NCI-H1092 treated with DMSO at 0.1 percent for 48 hours (cell line): ENCODE measurements at places on chromosomes 6 and 20.

- DNase-seq = no peak
These were observed 2.5 kb downstream of the RIMS1 start for GRCh38 chr6:71888756-71889340.

DNA sequence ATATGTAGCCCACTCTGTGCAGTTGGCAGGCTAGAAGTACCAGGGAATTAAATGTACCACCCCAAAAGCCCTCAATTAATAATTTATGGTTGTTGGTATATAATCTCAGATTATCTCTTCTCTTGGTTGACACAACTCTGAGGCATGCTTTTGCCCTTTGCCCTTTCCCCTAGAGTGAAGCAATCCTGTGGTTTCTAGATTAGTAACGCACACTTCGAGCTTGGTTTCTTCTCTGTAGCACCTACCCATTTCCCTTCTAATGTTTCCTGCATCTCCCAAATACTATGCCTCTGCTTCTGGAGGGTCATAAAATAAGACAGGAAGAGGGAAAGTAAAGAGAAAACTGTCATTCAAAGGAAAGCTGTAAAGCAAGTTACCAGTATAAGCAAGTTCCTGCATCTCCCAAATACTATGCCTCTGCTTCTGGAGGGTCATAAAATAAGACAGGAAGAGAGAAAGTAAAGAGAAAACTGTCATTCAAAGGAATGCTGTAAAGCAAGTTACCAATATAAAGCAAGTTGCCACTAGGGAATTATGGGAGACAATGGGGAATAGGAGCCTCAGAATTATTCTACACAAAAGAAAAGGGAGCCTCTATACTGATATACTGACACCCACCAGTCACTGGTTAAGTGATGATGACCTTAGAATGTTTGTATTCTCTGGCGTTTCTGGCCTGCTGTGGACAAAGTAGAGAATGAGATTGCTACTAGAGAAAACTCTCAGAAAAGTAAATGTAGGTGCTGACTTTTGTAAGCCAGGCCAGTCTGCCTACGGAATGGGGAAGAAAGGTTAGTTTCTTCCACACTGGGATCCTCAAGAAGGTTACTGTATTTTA, 862.6 kb upstream of the MAN1A1 start:
- no peak for DNase-seq

GRCh38 chr6:149560736-149561135, 5.4 kb upstream of the GINM1 start:
- DNase-seq = no peak

GRCh38 chr6:139497345-139497961, 123.0 kb upstream of the CITED2 start:
- no peak for DNase-seq

DNA sequence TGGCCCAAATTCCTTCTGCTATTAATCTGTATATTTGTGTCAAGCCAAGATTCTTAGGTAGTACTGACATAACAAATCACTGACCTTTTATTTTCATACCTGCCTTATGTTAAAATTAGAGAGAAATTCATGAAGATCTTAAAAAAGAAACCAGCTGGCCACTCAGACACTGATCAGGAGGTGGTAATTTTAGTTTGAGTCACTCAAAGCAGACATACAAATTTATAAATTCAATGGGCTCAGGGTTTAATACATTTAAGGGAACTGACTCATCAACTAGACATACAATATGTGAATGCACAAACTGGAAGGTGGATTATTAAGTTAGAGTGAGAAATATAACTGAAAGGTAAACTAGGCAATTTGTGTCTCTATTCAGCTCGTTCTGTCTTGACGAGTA, 711.9 kb upstream of the EYS start:
- DNase-seq = no peak

GRCh38 chr6:112833581-112834131, 486.5 kb downstream of the RFPL4B start:
- no peak for DNase-seq

DNA sequence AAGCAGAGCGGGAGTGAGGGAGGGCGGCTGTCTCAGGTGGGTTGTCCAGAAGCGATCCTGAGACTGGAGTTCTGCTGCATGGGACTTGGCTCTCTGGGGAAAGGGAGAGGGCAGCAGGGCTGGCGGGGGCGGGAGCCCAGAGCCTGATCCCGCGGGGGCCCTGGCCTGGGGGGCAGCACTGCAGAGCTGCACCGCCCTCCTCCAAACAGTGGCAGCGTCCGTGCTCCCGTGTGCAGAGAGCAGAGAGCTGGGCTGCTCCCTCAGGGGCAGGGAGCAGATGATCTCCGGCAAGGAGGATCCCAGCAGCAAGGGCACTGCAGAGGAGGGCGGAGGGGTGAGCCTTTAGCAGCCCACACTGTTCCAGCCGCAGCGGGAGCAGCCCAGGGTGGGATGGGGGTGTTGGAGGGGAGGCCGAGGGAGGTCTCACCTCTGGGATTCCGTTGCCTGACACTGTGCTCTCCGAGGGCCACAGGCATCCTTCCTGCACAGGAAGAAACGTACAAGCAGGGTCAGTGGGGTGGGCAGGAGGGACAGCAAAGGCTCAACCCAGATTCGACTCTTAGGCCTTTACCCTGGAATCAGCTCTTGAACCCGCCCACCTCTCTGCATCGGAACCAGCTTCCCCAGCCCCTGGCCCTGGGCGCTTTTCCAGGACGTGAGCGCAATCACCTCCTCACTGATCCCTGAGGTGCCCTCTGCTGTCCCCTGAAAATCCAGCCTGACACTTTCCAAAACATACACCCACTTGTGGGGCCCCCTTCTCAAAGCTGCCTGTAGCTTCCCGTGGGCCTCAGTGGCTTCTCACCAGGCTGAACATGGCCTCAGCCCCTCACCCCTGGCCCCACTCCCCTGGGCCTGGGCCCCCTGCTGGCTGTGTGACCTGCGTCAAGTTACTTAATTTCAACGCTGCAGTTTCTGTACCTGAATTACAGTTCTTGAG, 32.6 kb upstream of the ZBP1 start:
- no peak for DNase-seq
